Osteoblast (primary cell): ENCODE measurements at places on chromosomes 7 and 10. TPM values are rescaled to one million over a fixed set of nuclear protein-coding genes. Genes with fewer than 3 reads are reported as not detected.

DNA sequence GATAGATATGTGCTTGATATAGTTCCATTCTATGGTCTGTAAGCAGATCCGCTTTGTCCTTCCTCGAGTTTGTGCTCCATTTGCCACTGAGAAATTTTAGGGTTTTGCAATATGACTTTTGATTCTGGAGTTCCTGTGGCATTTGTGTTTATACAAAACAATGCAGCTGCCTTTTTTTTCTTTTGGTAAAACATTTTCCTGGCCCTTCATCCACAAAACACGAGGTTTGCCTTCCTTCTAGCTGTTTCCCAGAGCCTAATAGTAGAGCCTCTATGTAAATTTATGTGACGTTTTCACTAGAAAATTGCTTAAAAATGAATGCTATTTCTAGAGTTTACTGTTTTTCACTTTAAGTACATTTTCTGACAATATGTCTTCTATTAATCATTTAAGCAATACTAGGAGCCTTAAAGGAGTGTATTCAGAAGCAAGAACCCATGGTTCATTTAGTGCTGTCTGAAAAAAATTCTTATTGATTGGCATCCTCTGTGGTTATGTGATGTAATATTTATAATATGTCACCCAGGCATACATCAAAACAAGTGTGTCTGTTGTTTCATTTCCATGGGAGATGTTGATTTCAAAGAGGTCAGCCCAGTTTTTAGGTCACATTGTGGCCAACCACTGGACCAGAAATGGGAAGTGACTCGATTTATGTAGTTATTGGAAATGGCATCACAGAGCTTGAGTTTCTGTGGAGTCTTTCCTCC is 618.3 kb downstream of the LRMDA start:
- DNase-seq, result no peak

DNA sequence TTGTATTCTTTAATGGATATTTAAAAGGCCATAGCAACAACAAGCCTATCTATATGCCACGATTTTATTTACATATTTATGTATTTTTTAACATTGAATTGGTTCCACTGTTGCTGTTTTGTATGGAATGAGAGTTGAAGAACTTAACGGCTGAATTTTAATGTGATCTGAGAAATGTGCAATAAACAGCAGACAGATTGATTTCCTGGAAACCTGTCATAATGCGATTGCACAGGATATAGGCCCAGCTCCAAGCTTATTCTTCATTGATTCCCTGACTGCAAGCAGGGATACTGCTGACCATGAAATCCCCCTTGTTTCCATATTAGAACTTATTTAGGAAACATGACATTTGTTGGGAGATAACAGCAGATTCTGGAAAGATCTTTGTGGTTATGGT is 195.6 kb downstream of the KCND2 start:
- DNase-seq, result no peak

GRCh38 chr7:99808766-99809165 is 19.0 kb upstream of the CYP3A43 start:
- no peak for DNase-seq

DNA sequence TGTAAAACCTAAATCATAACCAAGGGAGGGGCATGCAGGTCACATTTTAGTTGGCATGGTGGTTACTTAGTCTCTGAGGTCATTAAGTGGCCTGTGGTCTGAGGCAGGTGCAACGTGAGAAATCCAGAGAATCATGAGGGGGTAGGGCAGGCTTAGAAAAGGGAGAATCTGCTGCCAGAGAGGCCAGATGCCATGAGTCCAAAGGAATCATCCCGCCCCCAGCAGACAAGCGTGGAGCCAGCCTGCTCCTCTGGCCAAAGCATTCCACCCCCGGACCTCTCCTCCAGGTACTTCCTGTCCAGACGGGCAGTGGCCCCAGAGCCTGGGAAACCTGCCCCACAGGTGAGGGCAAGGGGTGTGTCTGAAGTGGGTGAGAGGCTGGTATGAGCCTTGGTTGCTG is 196.4 kb upstream of the ZNF32 start:
- DNase-seq, result no peak

GRCh38 chr7:23955145-23955544 is 245.1 kb downstream of the STK31 start:
- no peak for DNase-seq

Gene PON3
- 0.72 and 0.88 TPM in 2 replicates for total RNA-seq

Gene TACR2
- 0.29 and 0.36 TPM in 2 replicates for total RNA-seq

Gene CDC123
- 86.9 and 96.9 TPM in 2 replicates for total RNA-seq
